Eye (tissue), 1 donor: ENCODE measurements at places on chromosomes 16 and 17.

DNA sequence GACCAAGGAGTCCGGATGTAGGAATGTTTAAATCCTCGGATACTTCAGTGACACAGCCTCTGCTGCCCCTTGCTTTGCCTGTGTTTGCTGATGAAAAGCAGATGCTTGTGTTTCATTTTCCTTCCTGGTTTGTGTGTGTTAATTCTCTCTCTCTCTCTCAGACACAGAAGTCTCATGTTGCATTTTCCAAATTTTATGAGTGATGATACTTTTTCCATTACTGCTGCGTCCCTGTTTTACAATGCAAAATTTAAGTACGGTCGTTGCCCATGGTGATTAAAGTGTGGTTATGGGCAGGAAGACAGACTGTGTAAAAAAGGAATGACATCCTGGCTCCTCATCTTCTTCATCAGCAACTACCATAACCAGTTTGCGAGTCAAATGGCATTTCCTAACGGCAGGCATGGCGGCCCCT, 5.7 kb downstream of the RMI2 start:
- DNase-seq = peak; percentile 73

GRCh38 chr16:67934306-67935100, 2.1 kb downstream of the PSMB10 start:
- no peak for DNase-seq

DNA sequence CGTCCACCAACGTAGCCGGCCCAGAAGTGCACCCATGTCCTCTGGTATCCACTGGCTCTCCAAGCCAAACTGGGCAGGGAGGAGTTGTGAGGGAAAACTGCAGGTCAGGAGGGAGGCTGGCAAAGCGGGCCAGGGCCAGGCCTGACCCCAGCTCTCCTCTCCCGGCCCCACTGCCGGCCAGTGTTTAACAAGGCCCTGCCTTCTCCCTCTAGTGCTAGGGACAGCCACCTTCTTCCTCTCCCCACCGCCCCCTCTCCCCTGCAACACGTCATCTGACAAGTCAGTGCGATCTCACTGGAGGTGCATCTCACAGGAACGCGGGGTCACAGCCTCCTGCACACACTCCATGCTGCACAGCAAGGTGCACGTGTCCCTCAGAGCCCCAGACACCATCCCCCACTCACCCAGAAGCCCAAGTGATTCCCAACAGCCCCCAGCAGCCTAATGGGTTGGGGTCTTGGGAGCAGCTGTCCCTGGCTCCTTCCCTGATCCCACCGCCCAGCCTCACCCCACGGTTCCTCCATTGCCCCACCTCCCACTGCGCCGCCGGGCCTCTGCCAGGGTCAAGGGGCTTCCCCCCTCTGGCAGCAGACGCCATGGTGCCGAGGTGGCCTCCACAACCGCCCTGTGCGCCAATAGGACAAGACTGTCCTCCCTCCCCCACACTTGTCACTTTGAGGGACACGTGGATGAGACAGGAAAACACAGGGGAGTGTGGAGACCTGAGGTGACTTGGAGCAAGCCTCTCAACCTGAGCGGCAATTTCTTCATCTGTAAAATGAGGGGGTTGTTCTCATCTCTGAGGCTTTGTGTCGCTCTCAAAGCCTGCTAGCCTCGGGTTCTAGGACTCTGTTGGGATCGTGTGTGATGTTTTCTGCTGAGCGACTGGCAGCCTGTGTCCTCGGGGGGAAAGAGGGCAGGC, 1.1 kb upstream of the ACE start:
- peak; percentile 66 for DNase-seq

- peak; percentile 82 for DNase-seq
These were observed 1.0 kb downstream of the SDK2 start for GRCh38 chr17:73643001-73643851.

- peak; percentile 22 for DNase-seq
These were observed 3.5 kb downstream of the MPO start for GRCh38 chr17:58277107-58277801.

- DNase-seq = no peak
These were observed 18.8 kb downstream of the CACNG1 start for GRCh38 chr17:67063141-67063540.

DNA sequence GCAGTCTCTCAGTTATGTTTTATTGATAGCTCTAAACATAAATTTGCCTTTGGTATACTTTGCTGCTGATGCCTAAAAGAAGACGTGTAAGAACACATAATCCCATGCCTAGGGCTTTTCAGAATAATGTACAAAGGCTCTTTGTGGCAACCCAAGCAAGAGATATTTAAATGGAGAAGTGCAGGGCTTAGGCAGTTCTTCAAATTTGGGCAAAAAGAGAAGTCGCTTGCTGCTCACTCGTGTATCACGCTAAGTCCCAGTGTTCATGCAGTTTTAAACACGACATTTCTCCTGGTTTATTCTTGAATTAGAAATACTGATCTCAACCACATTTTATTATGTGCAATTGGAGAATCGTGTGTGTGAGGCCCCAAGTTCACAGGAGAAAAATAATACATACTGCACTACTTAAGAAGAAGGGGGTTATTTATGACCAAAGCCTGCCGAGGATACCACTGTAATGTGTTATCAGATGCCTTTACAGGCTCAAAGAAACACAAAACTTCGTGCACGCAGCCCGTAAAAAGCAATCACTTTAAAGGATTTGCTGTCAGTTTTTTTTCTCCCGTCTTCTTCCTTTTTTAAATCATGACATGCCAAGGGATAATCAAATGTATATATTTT, 22.5 kb upstream of the IRX6 start:
- DNase-seq = no peak

- DNase-seq = no peak
These were observed 12.1 kb upstream of the ALDOA start for GRCh38 chr16:30053376-30054015.

GRCh38 chr16:47927330-47927729, 228.5 kb downstream of the ABCC12 start:
- no peak for DNase-seq

- DNase-seq = no peak
These were observed 15.3 kb downstream of the KLHL36 start for GRCh38 chr16:84663433-84664101.

DNA sequence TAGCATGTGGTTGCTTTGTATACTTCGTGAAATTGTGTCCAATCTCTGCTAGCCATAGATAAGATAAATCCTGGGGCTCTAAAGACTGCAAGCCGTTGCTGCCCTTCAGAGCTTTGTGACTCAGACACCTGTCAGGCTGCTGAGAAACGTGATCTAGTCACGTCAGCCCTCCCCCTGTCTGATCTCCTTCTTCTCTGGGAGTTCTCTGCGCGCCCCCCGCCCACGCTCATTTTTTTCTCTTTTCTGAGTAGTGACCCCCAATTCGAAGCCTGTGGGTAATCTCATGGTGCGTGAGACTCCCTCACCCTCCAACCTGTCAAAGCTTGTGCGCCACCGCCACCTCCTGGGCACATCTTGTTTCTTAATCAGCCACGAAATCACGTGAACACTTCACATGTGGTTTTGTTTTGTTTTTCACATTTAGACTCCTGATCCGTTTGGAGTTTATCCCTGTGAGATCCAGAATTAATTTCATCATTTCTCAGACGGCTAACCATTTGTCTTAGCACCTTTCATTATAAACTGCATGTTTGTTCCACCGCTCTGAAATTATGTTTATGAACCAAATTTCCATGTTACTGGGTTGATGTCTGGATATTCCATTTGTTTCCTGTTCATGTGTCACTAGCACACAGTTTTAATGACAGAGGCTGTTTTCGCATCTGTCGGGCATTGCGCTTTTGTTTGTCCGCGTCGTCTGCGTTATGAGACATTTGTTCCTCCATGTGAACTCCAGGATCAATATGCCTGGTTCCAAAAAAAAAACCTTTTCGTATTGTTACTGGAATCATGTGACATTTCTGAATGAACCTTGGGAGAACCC, 977 bp upstream of the ZNF778 start:
- peak; percentile 94 for DNase-seq

- DNase-seq = peak; percentile 89
These were observed 8.6 kb upstream of the ABCC3 start for GRCh38 chr17:50626037-50626574.

- peak; percentile 45 for DNase-seq
These were observed 3.8 kb upstream of the HOXB2 start for GRCh38 chr17:48548523-48549280.

- no peak for DNase-seq
These were observed 5.0 kb downstream of the GRB2 start for GRCh38 chr17:75400326-75400939.

GRCh38 chr17:44223541-44224071, 4.1 kb upstream of the UBTF start:
- DNase-seq = no peak

- no peak for DNase-seq
These were observed 46.2 kb downstream of the TUBD1 start for GRCh38 chr17:59846394-59847165.

DNA sequence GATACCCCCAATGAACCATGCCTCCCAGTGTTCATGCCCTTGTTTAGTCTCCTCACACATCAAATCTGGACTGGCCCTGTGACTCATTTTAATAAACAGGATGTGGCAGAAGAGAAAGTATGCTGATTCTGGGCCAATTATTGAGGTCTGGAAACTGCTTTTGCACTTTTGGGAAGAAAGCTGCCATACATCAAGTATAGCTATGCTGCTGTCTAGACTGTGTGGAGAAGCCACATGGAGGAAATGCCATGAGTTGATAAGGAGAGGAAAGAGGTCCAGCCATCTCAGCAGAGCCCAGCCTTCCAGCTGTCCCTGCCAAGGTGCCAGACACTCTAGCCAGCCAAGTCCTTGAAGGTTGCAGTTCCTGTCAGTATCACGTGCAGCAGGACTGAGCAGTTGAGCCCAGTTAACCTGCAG, 16.7 kb downstream of the RPRML start:
- DNase-seq = no peak

- peak; percentile 11 for DNase-seq
These were observed 70.8 kb upstream of the TRAP1 start for GRCh38 chr16:3787924-3788661.

DNA sequence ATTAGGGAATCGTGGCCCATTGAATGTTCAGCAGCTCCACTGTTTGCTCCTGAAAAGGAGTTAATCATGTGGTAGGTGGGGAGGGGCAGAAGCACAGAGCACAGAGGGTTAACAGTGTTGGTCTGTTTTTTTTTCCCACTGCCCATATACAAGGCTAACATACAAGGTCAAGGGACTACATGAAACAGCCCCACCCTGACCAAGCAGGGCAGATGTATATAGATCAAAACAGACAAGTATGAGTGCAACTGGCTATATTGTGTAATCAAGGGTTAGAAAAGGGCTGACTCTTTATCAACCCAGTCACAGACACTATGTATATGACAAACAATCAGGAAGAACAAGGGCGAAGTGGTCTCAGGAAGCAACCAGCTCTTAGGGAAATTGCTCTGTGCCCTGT, 186.6 kb upstream of the CDH11 start:
- DNase-seq = no peak

GRCh38 chr17:72318131-72318530, 197.3 kb downstream of the SOX9 start:
- DNase-seq = no peak

GRCh38 chr17:74241431-74241830, 28.1 kb downstream of the TTYH2 start:
- DNase-seq = no peak

GRCh38 chr17:42133461-42134041, 10.9 kb downstream of the HSPB9 start:
- no peak for DNase-seq

DNA sequence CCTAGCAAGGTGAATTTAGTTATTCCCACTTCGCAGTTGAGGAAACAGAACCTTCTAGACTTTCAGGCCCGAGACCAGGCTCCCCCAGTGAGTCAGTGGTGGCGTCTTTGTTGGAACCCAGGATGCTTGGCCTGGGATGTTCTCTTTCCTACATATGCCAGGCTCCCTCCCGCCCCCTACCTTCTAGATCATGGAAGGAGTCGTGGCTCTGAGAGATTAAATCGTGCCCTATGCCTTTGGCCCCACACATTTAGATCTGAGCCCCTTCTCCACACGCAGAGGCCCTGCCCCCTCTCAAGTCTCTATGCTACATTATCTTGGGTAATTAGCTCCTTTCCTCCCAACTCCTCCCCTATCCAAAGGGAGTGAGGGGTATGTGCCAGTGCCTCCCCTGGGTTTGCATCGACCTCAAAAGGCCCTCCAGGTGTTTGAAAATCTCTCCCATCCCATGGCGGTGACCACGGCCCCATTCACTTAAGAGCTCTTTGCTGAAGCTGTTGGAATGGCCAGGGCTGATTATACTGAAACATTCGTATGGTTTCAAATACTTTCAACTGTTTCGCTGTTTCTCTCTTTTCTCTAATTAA, 3.0 kb downstream of the NGFR start:
- DNase-seq = peak; percentile 65

DNA sequence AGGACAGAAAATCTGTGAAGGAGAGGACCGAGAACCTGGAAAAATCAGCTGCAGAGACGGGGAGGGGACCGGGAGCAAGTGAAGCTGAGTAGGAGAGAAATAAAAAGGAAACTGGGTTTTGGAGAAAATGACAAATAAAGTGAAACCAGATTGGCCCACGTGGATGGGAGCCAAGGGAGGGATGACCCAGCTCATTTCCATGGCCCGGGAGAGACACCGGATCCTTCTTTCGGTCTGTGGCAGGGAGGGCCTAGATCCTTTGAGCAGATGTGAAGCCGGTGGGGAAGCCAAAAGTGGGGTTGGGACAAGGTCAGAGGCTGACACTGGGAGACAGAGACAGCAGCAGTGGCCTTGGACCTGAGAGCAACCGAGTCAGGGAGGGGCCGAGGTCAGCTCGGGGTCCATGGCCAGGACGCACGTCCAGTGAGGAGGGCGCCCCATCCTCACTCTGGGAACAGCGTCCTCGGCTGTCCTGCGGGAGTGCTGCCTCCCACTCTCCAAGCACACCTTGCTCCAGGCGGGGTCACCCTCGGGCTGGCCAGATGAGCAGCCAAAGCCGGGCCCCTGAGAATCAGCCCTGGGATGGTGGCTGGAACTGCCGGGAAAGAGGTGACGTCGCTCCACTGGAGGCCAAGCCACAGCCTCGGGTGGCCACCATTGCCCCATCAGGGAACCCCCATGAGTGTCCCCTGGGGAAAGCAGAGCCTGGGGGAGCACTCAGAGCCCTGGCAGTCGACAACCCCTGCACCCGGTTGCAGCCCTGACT, 50.8 kb upstream of the CDR2 start:
- peak; percentile 62 for DNase-seq

- peak; percentile 46 for DNase-seq
These were observed 27.4 kb upstream of the SLC38A10 start for GRCh38 chr17:81322271-81323082.

DNA sequence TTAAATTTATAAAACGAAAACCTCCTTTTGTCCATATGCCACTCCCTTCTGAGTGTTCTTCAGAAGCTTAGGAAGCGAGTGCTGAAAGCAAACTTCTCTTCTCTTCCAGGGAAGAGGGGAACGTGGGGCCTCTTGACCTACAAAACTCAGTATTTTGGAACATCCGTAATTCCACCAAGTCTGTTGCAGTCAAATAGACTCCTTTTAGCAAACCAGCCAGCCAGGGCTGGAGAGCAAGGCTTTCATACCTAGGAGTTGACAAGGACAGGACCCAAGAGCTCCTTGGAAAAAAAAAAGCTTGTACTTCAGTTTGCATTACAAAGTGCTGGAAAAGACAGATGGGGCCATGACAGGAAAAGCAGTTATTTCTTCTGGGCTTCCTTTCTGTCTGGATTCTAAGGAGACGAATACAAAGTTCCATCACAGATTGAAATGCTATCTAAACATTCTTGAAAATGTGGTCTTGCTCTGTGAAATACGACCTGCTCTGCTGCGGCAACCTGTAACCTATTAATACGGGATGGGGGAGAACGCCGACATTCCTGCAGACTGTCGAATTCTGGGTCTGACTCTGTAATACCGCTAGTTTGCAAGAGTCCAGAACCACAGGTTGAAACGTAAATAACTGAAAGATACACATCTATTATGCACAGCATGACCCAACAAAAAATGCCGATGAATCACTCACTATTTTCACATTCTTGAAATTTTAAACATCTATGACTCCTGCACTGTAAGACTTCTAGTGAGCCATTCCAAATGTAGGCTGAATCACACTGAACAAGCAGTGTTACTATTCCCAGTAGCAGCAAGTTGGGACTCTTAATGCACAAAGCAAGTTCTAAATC, 20.6 kb downstream of the VPS53 start:
- DNase-seq = peak; percentile 33
